Stimulated activated CD4-positive, alpha-beta T cell treated with anti-CD3 and anti-CD28 coated beads, Interleukin-12 subunit alpha, Interleukin-12 subunit beta, amount 100 ng/mL, for 48 hours (primary cell): ENCODE measurements at places on chromosomes 3 and 15.

GRCh38 chr15:83457149-83457548 is 10.0 kb downstream of the SH3GL3 start:
- no peak for DNase-seq

- no peak for DNase-seq
These were observed 48.3 kb upstream of the TRIM42 start for GRCh38 chr3:140629357-140630137.

DNA sequence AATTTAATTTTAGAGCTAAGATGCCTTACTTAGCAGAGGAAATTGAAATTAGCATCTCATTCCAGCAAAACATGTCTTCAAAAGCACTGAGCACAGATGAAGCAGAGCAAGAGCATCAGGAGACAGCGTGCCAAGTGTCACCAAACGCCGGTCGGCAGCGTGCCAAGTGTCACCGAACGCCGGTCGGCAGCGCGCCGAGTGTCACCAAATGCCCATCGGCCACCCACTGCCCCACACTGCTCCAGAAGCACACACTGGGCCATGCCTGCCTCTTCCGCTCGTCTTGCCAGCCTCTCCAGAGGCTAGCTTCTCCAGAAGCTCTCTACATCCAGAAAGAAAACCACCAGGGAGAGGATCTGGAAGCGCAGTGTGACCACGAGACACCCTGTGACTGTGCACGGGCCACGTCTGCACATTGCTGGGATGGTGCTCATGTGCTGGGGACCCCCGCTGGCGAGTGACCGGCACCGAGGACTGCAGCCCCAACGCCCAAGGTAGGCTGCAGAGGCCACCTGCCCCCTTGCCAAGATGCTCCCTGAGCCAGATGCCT is 37.8 kb downstream of the CYFIP1 start:
- DNase-seq = no peak

DNA sequence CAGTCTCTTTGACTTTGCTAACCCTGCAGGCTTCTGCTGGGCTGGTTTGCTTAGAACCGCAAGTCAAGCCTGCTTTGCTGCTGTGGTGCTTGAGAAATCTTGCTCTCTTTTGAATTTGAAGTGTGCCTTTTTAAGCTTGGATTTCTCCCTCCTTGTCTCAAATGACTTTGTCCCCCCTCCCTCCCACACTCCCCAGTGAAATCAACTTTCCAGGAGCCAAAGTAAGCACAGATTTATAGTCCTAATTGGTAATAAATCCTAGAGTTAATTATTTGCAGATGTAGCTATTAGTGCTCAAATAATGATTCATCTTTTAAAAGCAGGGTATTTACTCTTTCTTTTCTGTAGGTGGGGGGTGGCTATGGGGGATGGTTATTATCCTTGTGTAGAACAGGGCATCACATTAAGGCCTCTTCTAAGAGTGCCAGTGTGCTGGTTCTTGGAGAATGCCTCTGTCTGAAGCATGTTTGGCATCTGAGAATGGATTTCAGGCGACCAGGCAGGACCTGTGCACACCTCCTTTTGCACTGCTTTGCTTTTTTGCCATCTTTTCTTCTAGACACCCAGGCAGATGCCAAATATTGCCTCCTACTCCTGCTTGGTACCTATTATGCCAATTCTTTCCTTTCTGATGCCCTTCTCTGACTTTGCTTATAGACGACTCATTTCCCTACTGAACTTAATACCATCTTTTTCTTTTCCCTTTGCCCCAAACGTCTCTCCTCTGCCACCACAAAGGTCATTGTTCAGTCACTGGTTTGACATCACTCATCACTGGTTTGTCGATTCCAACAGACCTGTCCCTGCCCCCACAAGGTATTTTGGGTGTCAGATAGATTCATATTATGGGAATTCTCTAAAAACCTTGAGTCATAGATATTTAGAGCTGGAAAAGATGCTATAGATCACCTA is 50.7 kb downstream of the CLDN11 start:
- no peak for DNase-seq

- DNase-seq = no peak
These were observed 27.9 kb downstream of the CD276 start for GRCh38 chr15:73712107-73712506.

DNA sequence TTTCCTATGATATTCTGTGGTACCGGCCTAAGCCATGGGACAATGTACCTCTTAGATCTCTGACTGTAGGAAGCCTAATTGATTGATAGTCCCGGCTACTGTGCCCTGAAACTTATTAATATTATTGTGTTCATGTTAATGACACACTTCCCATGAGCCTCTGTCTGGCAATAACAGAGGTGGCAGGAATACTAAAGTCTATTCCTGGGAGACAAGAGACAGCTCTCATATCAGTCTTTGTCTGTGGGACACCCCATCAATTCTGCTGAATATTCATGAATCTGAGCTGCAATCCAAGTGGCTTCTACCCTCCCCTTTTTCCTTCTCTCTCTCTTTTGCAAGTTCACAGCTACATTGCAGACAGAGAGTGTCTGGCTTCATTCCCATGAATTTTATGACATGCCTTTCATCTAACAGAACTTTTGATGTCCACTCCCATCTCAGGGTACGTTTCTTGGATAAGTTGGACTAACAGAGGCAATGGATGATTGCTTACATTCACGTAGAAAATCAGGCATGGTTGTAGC is 907.5 kb downstream of the ZPLD1 start:
- no peak for DNase-seq

DNA sequence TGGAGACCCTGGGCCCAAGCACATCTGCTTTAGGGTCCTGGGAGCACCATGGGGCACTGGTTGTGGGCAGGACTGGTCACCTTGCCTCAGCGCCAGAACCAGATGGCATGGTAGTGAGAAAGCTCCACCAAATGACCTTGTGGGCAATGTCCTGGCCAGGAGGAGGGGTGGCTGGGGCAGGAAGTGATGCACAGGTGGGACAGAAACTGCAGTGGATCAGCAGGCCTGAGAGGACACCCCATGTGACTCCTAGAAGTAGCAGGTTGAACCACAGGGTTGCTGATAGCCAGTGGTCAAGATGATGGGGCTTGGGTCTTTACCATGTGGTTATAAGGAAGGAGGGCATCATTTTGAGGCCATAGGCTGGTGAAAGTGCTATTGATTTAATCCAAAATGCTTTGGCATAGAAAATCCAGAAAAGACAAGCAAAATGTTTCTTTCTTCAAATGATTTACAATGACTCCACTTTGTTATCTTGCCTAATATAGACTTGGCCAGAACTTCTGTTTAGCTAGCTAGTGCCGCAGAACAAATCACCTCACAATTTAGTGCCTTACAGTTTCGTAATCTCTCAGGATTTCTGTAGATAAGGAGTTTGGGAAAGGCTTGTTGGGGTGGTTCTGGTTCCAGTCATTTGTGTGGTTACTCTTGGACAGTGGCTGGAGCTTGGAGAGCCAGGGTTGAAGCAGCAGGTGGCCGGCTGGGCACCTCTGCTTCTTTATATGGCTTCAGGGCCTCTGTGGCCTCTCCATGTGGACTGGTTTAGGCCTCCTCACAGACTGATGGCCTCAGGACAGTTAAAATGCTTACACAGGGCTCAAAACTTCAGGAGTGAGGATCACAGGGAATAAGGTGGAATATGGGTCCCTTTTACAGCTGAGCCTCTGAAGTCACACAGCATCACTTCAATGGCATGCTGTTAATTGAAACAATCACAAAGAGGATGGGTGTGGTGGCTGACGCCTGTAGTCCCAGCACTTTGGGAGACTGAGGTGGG is 27.5 kb downstream of the TMEM158 start:
- no peak for DNase-seq

GRCh38 chr3:177281292-177282118 is 84.2 kb upstream of the TBL1XR1 start:
- no peak for DNase-seq

GRCh38 chr3:14460342-14461005 is 58.1 kb downstream of the SLC6A6 start:
- DNase-seq = no peak

GRCh38 chr3:55423782-55424181 is 63.3 kb downstream of the WNT5A start:
- DNase-seq = no peak

- DNase-seq = no peak
These were observed 57.0 kb downstream of the SRGAP3 start for GRCh38 chr3:9192248-9193025.

- DNase-seq = no peak
These were observed 72.7 kb downstream of the UACA start for GRCh38 chr15:70690491-70691276.

DNA sequence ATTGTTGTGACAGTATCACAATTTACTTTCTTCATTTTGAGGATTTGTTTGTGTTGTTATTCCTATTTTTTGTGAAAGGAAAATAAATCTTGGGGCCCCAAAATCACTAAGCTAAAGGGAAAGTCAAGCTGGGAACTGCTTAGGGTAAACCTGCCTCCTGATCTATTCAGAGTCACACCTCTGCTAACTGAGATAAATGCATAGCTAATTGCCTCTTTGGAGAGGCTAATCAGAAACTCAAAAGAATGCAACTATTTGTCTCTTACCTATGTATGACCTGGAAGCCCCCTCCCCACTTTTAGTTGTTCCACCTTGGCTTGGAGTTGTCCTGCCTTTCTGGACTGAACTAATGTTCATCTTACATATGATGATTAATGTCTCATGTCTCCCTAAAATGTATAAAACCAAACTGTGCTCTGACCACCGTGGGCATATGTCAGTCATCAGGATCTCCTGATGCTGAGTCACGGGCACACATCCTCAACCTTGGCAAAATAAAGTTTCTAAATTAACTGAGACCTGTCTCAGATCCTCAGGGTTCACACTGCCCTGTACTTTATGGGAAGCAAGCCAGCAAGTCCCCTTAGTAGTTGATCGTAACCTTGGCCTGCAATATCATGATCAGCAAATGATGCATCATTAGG is 523.2 kb upstream of the GOLIM4 start:
- DNase-seq = no peak

DNA sequence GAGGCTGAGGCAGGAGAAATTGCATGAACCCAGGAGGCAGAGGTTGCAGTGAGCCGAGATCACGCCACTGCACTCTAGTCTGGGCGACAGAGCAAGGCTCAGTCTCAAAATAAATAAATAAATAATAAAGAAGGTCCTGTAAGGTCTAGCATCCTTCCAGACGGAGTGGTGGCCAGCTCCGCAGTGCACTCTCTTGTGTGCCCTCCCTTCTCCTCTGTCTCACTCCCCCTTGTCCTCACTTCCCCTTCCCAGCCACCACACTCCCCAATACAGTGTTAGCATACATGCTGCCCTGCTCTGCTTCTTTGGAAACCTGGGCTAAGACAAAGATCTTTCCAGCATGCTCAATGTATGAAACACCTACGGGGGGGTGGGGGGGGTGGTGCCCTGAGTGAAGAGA is 3.4 kb upstream of the CLN6 start:
- DNase-seq = no peak

DNA sequence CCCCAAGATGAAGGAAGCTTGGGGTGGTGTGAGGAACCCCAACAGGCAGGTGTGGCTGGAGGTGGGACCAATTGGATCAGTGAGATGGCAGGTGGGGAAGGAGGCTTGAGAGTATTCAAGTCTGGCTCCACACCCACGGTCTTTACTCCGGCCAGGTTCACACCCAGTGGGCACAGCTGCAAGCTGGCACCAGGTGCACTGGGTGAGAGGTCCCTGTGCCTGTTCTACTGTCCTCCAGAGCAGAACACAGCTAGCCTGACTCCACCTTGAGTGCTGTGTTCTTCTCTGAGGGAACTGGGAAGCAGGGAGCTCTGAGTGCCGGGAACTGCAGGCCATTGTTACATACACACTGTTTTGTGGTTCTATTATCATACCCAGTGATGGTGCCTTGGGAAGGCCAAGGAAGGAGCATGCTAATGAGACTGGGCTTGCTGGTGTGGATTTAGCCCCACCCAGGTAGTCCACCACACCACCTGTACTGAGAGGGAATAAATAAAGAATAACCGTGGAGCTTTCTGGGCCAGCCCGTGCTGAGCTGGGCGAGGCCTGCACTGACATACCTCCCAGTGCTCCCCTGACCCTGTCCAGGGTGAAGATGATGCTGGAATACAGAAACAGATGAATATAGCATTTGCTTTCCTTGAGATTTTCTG is 93.4 kb downstream of the ABHD5 start:
- no peak for DNase-seq

DNA sequence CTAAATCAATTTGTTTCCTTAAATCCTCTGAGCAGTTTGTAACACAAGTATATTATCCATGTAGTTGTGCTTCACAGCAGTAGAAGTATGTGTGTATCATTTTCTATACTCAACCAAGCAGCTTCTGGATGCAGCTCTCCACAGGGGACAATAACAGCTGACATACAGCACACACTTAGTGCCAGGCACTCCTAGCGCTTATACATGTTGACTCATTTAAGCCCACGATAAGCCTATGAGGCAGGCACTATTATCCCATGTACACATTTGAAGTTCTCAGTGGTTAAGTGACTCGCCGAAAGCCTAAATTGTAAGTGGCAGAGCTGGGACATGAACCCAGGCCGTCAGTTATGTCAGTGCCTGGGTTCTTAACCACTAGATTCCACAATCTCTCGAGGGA is 20.3 kb upstream of the LPP start:
- no peak for DNase-seq

DNA sequence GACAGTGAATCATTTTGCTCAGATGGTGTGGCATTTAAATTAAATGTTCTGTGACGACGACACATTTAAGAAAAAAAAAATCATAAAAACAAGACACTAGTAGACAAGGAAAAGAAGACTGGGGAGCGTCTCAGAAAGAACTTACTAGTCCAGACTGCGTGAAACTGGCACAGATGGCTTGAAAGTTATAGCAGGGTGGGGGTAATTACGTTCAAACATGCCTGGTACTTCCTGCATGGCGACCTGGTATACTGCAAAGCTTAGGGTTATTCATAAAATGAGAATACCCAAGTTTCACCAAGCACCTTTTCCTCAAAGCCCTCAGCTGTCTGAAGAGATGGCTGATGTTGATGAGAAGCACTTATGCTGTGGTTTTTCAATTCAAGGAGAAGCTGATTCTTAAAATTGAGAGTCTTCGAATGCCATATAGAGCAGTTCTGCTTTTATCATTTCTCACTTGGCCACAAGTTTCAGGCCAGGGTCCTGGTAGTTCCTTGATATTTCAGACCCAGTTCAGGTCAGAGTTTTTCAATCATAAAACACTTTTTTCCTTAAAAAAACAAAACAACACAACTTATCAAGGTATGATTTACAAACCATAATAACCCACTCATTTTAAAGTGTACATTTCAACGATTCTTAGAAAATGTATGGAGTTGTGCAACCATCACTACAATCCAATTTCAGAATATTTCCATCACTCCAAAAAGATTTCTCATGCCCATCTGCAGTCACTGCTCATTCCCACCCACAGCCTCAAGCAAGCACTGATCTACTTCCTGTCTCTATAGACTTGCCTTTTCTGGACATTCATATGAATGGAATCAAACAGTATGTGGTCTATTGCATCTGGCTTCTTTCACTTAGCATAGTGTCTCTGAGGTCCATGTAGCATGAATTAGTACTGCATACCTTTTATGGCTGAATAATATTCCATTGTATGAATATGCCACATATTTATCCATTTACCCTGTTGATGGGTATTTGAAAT is 24.7 kb downstream of the PCOLCE2 start:
- DNase-seq = no peak
